Activated T-cell treated with anti-CD3 and anti-CD28 coated beads for 1 hour (primary cell): ENCODE measurements at places on chromosomes 2 and 18.

DNA sequence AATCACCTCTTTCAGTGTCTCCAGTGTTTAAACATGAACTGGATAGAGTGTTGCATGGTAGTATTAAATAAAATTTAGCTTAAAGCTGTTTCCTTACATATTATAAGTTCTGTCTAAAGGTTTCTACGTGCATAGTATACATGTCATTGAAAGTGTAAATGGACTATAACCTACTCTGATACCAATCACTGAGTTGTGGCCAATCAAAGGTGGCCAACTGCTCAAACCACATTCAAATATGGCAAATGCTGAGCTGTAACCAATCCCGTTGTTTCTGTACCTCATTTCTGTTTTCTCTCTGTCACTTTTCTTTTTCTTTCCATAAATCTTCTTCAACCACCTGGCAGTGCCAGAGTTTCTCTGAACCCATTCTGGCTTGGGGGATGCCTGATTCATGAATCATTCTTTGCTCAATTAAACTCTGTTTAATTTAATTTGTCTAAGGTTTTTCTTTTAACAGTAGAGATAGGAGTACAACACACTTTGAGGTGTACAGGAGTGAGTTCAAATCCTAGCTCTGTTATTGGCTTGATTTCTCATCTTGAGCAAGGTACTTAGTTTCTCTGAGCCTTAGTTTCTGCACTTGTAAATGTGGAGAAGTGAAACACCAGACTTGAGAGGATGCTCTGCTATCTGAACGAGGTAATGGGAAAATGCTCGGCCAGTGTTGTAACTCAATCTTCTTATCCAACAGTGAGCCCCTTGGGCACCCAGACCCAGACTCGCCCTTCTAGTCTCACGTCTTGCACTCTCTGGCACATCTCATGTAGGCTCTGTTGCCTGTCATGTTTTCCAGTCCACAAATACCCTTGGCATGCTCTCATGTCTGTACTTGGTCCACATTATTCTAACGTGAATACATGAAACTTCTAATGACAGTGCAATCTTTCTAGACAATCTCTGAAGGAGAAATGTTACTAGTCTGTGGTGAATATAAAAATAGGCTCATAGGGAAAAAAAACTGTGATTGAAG, 228.0 kb downstream of the PIK3C3 start:
- DNase-seq = no peak

GRCh38 chr2:239721531-239721930, 303.6 kb downstream of the NDUFA10 start:
- no peak for DNase-seq

DNA sequence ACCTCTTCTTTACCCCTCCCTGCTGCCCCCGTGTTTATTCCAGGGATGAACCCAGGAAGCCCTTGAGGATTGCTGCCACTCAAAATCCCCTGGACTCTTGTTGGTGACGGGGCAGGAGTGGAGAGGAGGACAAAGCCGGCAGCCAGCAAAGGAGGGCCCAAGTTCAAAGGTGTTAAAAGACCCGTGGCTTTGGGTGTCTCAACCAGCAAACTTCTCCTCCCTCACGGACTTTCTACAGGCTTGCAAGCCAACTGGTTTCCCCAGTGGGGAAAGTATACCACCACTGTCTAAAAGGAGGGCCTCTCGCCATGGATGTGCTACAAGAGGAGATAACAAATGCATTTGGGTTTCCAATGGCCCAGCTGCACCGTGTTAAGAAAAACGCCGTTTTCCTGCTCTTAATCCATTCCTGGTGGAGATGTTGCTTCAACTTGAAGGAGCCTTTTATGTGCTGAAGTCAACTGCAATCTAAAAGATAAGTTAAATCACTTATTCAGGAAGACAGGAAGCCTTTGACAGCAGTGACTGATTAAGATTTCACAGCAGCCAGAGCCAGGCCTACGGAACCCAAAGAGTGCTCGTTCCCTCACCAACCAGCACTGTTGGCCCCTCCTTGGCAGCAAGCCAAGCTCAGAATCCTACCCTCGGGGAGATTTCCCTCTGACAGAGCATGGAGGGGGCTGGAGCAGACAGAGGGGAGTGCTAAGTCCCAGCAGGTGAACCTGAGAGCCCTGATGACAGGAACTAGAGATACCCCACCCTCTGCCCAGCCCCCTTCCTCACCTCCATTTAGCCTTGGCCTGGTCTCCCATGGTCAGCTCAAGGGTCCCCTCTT, 57.8 kb downstream of the ZBTB7C start:
- no peak for DNase-seq

GRCh38 chr18:11290786-11291185, 141.4 kb upstream of the PIEZO2 start:
- DNase-seq = no peak

DNA sequence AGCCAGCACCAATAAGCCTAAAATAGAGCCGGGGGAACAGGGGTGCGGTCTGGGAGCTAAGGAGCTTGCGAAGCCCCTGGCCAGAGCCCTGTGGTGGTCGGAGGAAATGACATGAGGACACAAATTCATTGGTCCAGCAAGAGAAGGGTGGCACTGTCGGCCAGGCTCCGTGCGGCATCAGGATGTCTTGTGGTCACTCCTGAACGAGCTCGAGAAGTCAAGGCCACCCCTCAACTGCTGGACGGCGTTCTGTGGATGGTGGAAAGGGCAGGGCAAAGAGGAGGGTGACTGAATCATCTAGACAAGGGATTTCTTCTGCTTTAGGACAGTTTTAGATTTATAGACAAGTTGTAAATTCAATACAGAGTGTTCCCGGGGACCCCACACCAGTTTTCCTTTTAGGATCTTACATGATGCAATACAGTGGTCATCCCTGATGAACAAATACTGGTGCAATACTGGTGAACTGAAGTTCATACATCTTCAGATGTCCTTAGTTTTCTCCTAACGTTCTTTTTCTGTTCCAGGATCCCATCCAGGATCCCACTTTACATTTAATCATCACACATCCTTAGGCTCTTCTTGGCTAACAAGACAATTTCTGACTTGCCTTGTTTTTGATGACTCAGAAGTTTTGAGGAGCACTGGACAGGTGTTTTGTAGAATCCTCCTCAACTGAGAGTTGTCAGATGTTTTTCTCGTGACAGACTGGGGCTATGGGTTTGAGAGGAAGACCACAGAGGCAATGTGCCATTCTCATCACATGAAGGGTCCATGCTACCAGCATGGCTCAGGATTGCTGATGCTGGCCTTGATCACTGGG, 13.2 kb downstream of the EDAR start:
- DNase-seq = no peak

DNA sequence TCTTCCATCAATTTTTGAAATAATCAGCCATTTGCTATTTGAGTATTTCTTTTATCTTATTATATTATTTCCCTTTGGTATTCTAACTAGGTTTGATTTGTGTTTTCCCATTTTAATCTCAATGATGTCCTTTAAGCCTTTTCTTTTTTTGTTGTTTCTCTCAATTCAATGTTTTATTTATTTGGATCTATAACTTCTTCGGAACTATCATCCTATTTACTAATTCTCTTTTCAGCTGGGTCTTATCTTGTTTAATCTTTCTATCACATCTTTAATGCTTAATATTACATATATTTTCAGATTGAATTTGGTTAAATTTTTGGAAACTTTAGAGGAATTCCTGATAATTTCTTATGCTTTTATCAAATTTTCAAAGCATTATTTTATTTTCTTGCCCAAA, 448.3 kb downstream of the SOX11 start:
- DNase-seq = no peak

- no peak for DNase-seq
Observed at GRCh38 chr18:65968239-65969004, 217.6 kb downstream of the CDH7 start.

- no peak for DNase-seq
Observed at GRCh38 chr2:201955702-201956141, 77.9 kb upstream of the FZD7 start.

- DNase-seq = no peak
Observed at GRCh38 chr2:155372969-155373368, 674.5 kb downstream of the KCNJ3 start.

DNA sequence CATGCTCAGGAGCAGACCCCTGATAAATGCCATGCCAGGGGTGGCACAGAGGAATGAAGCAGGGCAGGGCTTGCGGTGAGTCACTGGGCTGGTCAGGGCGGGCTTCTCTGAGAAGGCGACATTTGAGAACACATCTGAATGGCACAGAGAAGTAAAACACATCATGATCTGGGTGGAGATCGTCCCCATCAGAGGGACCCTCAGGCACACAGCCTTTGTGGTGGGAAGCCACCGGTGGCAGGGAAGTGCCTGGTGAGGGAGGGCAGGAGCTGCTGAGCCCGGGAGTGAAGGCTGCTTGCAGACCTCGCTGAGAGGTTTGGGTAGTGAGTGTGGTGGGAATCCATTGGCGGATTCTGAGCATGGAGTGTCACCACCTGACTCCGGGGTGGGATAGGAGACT, 44.5 kb downstream of the DCDC2C start:
- no peak for DNase-seq

DNA sequence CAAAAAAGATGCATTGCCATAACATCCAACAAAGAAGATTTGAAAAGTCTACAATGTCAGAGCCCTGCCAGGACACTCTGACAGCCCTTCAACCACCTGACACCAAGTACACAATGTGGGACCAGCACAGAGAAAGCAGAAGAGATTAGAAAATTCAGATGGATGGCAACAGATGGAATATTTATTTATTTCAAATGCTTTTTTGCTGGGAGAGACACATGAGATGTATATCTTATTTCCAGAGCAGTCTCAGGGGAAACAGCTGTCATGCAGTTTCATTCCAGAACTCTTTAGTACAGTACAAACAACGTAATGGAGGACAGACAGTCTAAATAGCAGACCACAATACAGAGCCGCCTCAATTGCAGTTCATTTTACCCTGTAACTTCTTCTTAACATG, 110.1 kb downstream of the MAIP1 start:
- no peak for DNase-seq

DNA sequence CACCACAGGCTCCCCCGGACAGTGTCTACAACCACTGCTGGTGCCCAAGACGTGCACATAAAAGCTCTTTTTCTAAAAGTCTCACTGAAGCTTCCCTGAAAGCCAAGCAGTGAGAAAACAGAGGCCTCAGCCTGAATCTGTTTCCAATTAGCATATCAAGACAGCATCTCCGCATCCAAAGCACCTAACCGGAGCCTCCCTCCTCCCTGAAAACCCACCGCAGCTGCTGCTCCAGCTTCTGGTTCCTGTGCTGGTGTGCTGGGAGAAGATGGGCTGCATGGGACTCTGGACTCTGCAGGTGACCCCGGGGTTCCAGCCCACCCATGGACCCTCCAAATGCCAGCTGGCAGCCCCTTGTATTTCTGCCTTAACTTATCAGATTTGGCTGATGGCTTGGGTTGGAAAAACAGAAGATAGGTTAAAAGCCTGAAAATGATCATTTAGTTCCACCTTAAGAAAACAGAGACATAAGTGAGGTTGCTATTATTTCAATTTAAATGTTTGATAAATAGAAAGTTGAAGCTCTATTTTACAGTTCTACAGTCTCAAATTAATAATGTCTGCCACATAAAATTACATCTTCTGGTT, 103.3 kb downstream of the TMEM18 start:
- DNase-seq = no peak

- DNase-seq = peak; percentile 76
Observed at GRCh38 chr2:134119713-134120405, 134.0 kb upstream of the MGAT5 start.

- DNase-seq = no peak
Observed at GRCh38 chr2:217906798-217907197, 96.0 kb downstream of the TNS1 start.

- no peak for DNase-seq
Observed at GRCh38 chr2:209648714-209649113, 122.9 kb upstream of the UNC80 start.

- DNase-seq = peak; percentile 20
Observed at GRCh38 chr2:118223992-118224894, 136.0 kb downstream of the INSIG2 start.

DNA sequence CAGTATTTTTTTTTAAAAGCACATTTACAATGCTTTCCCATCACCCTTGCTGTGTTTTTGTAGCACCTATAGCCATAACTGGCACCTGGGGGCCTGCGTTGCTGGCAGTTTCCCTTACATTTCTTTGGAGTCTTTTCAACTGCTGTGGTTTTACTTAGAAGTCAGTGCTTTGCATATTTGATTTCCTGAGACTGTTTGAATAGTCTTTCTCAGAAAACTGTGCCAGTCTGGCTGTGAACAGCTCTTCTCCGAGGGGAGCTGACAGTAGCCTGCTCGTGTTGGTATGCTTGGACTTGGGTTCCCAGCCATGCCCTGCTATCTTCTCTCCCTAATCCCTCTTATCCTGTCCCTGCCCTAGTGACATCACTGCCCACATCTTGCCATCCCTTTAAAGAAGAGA, 81.5 kb downstream of the DPP4 start:
- DNase-seq = peak; percentile 14
